ENCODE measurements at places on chromosomes 7 and 10. TPM values are rescaled to one million over a fixed set of nuclear protein-coding genes. Genes with fewer than 3 reads are reported as not detected.

- no peaks in the 10 kb centered on the region for H3K36me3 ChIP-seq
- peaks cover 8% of the 10 kb centered on the region for H3K4me1 ChIP-seq
- DNase-seq = peak; percentile 34
- H3K27ac ChIP-seq = no peak overlapping the region
Measured at GRCh38 chr7:129222064-129222463, 2.8 kb upstream of the AHCYL2 start.

DNA sequence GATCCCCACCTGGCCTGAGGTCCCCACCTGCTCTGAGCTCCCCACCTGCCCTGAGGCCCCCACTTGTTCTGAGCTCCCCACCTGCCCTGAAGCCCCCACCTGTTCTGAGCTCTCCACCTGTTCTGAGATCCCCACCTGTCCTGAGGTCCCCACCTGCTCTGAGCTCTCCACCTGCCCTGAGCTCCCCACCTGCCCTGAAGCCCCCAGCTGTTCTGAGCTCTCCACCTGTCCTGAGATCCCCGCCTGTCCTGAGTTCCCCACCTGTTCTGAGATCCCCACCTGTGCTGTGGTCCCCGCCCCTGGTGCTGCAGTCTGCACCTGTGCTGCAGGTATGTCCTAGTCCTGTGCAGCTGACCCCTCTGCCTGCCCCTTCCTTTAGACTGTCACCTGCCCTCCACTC is 561.6 kb downstream of the TCERG1L start:
- H3K4me1 ChIP-seq = no peaks in the 10 kb centered on the region
- H3K36me3 ChIP-seq = no peaks in the 10 kb centered on the region
- DNase-seq = no peak

Gene CCDC6
- total RNA-seq = 18.2 TPM

- no peak for DNase-seq
- no peaks in the 10 kb centered on the region for H3K4me1 ChIP-seq
- no peaks in the 10 kb centered on the region for H3K27me3 ChIP-seq
- no peak overlapping the region for H3K4me3 ChIP-seq
Measured at GRCh38 chr10:93259126-93259525, 185.4 kb downstream of the CYP26A1 start.

GRCh38 chr7:29091715-29092114 is 54.6 kb downstream of the CPVL start:
- DNase-seq = no peak
- H3K27ac ChIP-seq = peak overlapping the region; percentile 3
- peaks cover 25% of the 10 kb centered on the region for H3K4me1 ChIP-seq
- H3K36me3 ChIP-seq = no peaks in the 10 kb centered on the region

GRCh38 chr7:128710481-128710880 is 28.7 kb upstream of the CALU start:
- H3K4me3 ChIP-seq = no peak overlapping the region
- peaks cover 6% of the 10 kb centered on the region for H3K4me1 ChIP-seq
- H3K27me3 ChIP-seq = no peaks in the 10 kb centered on the region
- DNase-seq = no peak
- H3K27ac ChIP-seq = no peak overlapping the region
- H3K36me3 ChIP-seq = no peaks in the 10 kb centered on the region

DNA sequence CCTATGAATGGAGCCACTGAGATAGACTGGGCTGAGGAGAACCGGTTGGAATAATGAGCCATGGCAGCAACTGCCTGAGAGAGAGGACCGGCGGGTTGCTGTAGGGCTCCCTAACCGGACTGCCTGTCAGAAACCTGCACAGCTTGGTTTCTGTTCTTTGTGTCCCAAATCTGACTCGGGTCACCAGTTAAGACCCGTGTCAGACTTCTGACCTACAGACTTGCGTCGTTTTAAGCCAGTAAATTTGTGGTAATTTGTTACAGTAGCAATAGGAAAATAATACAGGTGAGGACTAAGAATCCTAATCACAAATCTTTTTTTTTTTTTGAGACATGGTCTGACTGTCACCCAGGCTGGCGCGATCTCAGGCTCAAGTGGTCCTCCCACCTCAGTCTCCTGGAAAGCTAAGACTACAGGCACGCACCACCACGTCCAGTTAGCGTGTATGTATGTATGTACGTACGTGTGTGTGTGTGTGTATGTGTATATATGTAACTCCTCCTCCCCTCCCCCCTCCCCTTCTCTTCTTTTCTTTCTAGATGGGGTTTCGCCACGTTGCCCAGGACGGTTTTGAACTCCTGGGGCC is 672 bp upstream of the DDX56 start:
- DNase-seq = no peak
- no peaks in the 10 kb centered on the region for H3K27me3 ChIP-seq
- H3K4me3 ChIP-seq = peak overlapping the region; percentile 74
- H3K27ac ChIP-seq = peak overlapping the region; percentile 60

GRCh38 chr7:106901828-106902441 is 36.9 kb downstream of the PIK3CG start:
- DNase-seq = no peak
- no peak overlapping the region for H3K4me3 ChIP-seq
- no peaks in the 10 kb centered on the region for H3K4me1 ChIP-seq
- no peaks in the 10 kb centered on the region for H3K36me3 ChIP-seq
- no peaks in the 10 kb centered on the region for H3K27me3 ChIP-seq

DNA sequence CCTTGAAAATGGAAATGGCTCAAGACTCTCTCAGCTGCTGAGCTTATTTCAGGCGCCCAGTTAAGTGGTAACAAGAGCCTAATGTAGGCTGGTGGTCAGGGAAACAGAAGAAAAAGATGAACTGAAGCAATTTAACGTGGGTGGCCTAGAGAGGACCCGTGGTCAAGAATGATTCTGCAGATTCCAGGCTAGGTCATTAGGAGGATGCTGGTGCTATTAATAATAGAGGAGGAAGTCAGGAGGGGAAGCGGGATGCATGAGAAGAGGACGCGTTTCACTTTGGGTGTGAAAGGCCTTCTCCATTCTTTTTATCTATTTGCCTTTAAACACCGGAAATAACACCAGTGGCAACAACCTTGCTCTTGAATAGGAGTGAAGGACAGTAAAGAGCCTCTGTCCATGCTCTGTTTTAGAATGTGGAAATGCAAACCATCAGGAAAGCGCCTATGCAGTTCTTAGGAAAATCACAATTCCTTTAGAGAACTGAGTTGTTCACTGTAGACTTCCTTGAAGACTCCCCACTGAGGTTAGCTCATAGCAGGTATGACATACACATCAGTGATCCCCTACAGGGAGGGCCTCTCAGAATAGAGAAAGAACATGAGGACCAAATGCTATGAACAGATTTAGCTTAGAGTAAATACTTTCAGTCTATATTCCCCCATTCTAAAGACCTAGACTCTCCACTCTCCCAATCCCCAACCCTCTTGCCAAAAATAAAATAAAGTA is 8.6 kb downstream of the LIPA start:
- no peaks in the 10 kb centered on the region for H3K27me3 ChIP-seq
- peak; percentile 7 for DNase-seq
- peak overlapping the region; percentile 17 for H3K27ac ChIP-seq
- no peak overlapping the region for H3K4me3 ChIP-seq
- no peaks in the 10 kb centered on the region for H3K36me3 ChIP-seq

- H3K27ac ChIP-seq = no peak overlapping the region
- no peak for DNase-seq
- no peaks in the 10 kb centered on the region for H3K36me3 ChIP-seq
- H3K27me3 ChIP-seq = no peaks in the 10 kb centered on the region
Measured at GRCh38 chr10:10498781-10499180, 518.9 kb upstream of the CELF2 start.

Gene MAP3K8
- 1.2 TPM for total RNA-seq

DNA sequence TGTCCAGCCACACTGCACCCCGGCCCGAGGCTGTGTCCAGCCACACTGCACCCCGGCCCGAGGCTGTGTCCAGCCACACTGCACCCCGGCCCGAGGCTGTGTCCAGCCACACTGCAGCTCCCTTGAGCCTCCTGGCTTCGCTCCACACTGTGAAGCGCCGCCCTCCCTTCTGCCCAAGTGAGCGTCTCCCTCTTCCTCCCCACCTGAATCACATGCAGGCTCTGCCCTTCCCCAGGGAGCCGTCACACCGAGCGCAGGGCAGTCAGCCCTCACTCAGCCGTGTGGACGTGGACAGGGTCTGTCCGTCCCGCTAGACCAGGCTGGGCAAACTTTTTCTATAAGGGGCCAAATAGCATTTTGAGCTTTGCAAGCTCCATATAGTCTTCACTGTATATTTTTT is 27.6 kb downstream of the CFAP46 start:
- H3K36me3 ChIP-seq = no peaks in the 10 kb centered on the region
- H3K4me1 ChIP-seq = no peaks in the 10 kb centered on the region
- no peak overlapping the region for H3K4me3 ChIP-seq
- DNase-seq = no peak

Gene KIAA1549
- total RNA-seq = 12.5 TPM
